ENCODE measurements at places on chromosomes 4 and X.

DNA sequence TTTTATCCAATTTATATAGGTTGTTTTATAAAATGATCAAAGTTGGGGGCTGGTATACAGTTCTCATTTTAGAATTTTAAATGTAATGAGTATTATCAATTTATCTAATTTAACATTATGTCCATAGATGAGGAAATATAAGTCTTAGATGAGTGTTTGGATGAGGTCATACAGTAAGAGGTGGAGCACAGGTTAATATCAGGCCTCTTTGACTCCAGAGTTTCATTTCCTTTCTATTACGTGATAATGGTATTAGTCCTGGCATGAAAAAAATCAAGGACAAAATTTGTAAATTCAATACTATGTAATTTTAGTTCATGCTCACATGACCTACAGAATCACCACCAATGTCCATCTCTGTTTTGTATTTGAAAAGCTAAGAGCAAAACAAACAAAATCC, 269.8 kb downstream of the FSTL5 start:
- DNase-seq = no peak

- DNase-seq = no peak
These were observed 7.5 kb downstream of the RASL11B start for GRCh38 chr4:52869656-52870055.

GRCh38 chr4:78185117-78185516, 128.0 kb downstream of the FRAS1 start:
- DNase-seq = no peak

DNA sequence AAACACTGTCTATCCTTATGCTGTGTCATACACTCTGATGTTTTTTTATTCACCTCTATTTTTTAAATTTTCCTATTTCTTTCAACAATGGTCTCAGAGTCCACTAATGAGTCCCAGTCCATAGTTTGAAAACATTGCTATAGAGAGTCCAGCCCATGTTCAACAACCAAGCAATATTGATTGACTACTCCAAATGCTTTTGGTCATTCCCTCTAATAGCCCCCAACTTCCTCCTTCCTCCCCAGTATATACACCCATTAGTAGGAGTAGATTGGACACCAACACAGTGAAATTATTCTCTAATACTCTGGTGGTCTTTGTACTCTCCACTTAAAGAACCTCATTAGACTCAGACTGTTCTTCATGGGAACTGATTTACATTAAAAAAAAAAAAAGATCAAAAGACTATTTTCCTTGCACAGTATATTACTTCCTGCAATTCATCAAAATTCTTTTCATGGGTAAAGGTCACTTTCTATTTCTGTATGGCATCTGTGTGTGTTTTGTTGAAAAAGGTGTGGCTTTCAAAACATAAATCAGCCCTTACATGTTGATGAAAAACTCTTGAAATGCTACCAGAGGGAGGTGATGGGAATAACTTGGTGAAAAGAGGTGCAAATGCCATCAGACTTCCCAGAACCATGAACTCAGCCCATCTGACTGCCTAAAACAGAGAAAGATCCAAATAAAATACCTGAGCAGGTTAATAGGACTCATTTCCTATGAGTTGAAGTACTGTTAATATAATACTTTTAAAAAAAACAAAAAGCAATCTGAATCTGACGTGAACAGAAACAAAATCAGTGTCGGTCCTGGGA, 250.3 kb upstream of the KLF3 start:
- DNase-seq = no peak

DNA sequence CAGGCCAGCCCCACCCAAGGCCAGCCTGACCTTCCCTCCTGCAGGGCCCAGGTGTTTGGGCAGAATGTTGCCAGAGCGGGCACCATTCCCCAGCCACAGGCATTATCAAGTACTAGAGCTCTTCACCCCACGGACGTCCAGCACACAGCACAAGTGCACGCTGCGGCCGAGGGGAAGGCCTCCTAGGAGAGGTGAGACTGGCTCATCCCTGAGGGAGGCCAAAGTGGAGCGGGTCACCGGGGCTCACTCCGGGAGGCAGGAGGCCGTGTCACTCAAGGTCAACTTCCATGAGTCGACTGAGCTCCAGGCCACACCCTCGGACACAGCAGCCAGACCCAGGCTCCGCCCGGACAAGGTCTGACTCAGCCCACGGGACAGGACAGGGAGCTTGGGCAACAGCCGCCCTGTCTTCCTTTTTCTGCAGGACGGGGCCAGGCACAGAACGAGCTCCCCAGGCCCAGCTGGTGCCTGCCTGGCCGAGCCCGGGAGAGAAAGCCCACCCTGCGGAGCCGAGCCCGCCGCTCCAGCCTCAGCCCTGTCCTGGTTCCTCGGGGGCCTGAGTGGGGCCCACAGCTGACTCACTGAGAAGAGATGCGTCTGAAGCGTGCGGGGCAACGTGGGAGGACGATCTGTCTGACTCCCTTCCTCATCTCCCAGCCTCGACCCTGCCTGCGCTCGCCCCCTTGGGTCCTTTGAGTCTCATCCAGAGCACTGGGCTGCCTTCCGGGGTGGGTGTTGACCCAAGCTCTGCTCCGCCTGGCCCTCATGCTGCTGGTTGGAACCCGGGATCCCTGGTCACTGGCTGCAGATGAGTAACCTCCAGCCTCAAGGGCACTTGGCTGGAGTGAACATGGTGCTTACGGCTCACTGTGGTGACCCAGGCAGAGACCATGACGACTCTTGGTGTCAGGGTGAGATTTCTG, 1.6 kb downstream of the SLC49A3 start:
- peak; percentile 77 for DNase-seq

Data from omental fat pad (tissue), 4 donors.